ENCODE measurements at places on chromosomes 7 and 10.
A peak's percentile ranks its signal among the peaks of the same experiment; 100 is the strongest.

DNA sequence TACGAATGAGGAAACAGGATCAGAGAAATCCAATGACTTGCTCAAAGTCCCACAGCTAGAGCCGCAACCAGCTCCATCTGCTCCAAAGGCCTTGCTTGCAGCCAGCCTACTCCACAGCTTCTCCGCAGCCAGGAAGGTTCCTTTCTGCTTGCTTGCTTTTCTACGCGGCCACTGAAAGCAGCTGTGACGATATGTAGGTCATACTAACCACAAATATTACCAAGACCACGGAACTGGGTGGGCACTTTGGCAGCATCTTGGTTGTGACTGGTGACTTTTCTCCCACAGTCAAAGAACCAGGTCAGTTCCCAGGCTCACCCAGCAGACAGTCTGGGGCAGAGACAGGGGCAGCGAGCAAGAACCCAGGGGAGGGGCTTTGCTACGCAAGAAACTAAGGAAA lies 86.4 kb downstream of the FAM53B start:
- DNase-seq = peak; percentile 34

DNA sequence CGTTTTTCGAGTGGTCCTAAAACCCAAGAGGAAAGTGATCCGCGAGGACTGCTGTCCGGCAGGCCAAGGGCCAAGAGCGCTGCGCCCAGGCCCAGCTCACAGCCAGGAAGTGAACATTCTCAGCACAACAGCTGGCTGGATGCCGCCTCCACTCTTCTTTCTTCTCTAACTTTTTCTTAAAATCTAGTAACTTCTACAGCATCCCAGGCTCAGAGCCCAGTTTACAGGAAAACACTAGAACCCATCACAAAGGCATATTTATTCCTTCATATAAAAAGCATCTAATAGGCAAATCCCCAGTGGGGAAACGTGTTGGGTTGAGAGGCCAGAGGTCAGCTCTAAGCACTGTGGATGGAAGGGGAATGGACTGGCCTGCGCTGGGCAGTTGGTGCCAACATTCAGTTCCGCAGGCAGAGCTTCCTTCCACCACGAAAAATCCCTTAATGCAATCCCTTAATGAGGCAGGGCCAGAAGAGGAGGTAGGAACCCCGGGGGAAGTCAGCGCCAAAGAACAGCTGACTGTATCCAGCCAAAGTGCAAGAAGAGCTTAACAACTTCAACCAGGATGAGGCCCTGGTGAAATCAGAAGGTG lies 74.8 kb downstream of the ZRANB1 start:
- no peak for DNase-seq

GRCh38 chr10:44902941-44903545 lies 8.1 kb upstream of the TMEM72 start:
- no peak for DNase-seq

DNA sequence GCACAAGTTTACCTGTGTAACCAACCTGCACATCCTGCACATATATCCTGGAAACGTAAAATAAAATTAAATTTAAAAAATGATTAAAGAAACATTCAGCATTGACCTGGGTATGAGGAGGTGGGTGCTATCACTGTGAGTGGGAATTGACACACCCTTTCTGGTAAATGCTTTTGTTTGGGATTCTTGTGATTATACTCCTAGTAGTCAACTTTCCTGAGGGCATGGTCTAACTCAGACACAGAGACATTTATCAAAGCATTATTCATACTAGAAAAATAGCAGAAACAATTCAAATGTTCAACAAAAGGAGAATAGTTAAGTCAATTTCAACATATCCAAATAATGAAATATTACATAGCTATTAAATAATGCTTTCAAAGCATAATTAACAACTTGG lies 44.2 kb downstream of the CNNM2 start:
- no peak for DNase-seq

- DNase-seq = no peak
Observed at GRCh38 chr10:110817614-110818013, 54.1 kb upstream of the PDCD4 start.

- DNase-seq = no peak
Observed at GRCh38 chr10:23643111-23643780, 204.4 kb downstream of the OTUD1 start.

DNA sequence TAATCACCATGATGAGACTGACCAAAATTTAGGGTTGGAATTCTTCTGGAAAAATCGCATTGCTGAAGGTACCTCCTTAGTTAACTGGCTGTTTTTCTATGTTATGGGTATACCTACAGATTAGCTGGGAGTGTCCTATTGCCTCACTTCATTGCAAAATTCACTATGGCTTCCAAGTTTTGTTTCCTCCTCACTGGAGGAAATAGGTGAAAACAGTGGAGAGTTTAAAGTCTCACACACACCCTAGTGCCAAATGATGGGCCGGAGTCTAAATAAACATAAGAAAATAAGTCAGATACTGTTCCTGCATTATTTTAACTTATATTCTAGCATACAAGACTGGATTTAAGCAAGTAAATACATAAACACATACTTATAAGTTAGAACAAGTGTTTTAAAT lies 98.2 kb downstream of the AHR start:
- DNase-seq = no peak

- no peak for DNase-seq
Observed at GRCh38 chr7:15681186-15681585, 5.3 kb downstream of the MEOX2 start.

- DNase-seq = no peak
Observed at GRCh38 chr10:125441151-125441550, 241.8 kb downstream of the TEX36 start.

GRCh38 chr10:1169186-1169885 lies 113.2 kb downstream of the WDR37 start:
- no peak for DNase-seq

- peak; percentile 91 for DNase-seq
Observed at GRCh38 chr7:149239345-149240143, at the start of gene ZNF212. TSS of gene ZNF212 (plus strand) at chr7:149239651. CDS start at chr7:149239779, 128 bp downstream.

DNA sequence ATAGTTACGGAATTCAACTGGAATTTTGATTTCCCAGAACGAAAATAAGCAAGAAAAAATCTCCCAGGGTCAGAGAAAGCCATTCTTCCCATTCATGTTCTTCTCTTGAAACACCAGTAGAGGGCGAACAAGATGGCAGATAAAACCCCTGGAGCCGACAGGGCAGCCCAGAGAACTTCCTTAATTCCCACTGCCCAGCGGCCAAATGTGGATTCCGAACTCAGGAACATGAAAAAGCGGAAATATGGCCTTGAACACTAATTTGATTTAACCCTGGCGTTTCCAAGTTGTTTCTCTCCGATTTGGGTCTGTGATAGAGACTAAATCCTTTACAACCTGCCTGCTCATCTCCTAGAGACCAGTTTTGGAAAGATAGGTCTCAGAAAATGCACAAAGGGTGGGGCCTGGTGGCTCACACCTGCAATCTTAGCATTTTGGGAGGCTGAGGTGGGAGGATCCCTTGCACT lies 100.7 kb upstream of the WAC start:
- DNase-seq = no peak

DNA sequence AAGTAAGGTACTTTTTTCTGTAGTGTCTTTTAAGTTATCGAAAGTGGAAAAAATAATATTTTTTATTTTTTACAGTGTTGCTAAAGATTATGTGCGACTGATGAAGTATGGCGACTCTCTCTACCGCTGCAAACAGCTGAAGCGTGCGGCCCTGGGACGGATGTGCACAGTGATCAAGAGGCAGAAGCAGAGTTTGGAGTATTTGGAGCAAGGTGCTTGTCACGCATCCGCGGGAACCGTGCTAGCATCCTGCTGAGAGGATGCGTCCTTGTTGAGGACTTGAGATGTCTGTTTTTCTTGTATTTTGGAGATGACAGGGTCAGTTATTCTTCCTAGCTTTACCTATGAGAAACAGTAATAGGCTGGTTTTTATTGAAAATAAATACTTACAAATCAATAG lies 7.8 kb downstream of the GTPBP4 start:
- DNase-seq = no peak

GRCh38 chr10:118804262-118804773 lies 49.5 kb upstream of the CACUL1 start:
- no peak for DNase-seq

DNA sequence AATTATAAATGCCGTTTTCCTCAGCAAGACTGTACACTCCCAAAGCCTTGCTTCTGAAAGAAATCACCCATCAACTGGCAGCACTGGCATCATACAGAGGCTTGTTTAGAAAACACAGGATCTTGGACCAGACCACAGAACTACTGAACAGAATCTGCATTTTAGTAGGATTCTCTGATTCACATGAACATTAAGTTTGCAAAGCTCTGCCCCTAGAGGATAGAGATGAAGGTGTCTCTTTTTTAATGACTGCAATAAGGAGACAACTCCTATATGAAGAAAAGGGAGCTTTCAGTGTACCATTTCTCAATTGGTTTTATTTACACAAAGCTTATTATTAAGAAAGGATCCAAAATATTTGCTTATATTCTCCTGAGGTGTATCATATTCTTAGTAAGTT lies 172.7 kb downstream of the AGMO start:
- no peak for DNase-seq
